ENCODE measurements at places on chromosomes 13 and 19.
A peak's percentile ranks its signal among the peaks of the same experiment; 100 is the strongest.

DNA sequence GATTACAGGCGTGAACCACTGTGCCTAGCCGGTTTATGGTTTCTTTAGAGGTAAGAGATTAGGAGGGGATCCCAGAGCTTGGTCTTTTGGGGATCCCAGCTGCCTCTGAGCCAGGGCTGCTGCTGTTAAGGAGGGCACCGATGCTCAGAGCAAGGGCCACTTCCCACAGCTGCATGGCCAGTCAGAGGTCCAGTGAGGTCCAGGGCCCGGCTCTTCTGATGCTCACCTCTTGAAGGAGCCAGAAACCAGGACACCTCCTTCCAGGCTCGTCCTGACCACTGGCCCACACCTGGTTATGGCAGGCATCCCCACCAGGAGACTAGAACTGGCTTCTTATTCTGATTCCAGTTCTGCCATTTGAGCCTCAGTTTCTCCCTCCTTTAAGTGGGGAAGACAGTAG lies 149.0 kb downstream of the TEX29 start:
- no peak for DNase-seq

- DNase-seq: no peak
Observed at GRCh38 chr19:11031421-11032070, 57.7 kb upstream of the LDLR start.

DNA sequence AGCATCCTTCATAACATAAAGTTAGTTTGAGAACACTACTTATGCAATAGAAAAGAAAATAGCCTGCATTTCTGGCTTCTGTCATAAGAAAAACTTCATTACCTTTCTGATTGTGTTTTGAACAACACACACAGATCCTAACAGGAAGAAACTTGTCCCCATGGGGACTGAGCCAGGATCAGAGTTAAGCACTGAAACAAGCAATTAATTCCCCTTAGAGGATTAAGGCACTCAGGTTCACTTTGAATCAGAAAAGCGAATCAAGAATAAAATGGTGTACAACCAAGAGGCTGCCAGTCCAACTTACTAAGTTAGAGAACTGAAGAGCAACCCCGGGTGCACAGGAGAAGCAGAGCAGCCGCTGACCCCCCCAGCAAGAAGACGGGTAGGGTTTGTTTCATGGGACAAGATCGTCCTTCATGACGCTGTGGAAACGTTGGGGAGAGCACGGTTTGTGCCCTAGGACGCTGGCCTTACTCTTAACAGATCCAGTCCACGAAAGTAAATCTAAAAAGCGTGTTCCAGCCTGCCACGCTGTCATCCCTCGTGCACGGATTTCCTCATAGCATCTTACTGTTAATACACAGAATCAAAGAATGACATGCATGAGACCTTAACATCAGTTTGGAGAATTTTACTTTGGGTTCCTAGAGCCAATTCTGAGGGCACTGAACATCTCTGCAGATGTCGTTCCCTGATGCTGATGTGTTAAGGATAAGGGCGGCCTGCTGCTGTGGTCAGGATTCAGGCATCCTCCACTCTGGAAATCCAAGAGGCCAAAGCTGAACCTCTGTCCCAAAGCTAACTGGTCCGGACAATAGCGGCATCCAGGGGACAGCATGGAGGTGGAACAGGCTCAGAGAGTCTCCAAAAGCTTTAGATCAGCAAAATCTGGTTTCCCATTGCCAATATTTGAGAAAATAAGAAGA lies 46.4 kb downstream of the GGACT start:
- no peak for DNase-seq

- no peak for DNase-seq
Observed at GRCh38 chr19:20482721-20483120, 82.9 kb downstream of the ZNF737 start.

DNA sequence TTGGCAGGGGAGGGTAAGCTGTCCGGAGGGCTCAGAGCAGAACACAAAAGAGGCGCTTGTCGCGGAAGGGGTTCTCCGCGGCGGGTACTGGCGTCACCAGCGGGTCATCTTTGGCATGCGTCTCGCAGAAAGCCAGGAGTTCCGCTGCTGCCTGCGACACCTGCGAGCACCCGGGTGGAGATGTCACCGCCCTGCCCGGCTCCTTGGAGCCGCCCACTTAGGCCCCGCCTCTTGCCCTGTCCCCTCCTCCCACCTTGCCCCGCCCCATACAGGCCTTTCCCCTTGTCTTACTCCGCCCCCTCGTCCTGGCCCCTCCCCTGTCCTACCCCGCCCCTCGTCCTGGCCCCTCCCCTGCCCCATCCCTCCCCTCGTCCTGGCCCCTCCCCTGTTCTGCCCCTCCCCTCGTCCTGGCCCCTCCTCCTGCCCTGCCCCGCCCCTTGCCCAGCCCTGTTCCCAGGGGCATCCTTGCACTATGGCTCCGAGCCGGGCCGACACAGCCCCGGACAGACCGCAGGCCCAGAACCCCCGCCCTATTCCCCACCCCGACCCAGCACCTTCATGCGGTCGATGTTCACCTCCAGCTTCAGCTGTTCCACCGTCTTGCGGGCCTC lies 1.9 kb downstream of the GNG8 start:
- DNase-seq: peak; percentile 47

DNA sequence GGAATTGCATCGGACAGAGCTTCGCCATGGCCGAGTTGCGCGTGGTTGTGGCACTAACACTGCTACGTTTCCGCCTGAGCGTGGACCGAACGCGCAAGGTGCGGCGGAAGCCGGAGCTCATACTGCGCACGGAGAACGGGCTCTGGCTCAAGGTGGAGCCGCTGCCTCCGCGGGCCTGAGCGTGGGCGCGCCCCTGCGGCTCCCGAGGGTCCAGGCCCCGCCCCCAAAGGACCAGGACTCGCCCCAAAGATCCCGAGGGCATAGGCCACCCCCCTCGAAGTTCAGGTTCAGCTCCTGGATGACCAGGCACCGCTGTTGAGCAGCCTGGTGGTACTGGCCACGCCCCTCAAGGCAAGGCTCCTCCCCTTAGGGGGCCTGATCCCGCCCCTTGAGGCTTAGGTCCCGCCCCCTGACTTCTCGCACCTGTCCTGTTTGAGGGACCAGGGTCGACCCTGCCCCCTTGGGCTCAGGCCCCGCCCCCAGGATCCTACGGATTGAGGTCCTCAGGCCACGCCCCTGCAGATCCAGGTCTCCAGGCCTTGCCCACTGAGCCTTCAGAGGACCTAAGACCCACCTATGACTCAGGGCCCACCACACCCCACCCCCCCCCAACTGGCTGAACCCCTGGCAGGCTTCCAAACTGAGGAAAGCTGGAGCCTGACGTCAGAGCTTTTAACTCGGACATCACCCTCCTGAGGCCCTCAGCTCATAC lies 43.1 kb downstream of the CYP4F22 start:
- DNase-seq: no peak

DNA sequence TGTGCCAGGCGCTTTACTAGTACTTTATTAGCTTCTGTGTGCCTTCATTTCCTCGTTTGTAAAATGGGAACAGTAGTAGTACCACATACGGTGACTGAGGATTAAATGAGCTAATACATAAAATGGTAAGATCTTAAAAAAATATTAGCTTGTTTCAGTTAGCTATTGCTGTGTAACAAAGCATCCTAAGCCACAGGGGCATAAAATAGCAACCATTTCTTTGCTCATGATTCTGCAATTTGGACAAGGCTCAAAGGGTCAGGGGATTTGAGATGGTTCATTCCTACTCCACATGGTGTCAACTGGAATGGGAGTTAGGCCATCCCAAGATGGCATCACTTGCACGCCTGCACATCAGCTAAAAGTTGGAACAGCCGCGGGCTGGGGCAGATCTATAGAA lies 13.3 kb downstream of the DYRK1B start:
- no peak for DNase-seq

- DNase-seq: no peak
Observed at GRCh38 chr13:69389899-69390298, 717.7 kb upstream of the ATXN8OS start.

GRCh38 chr19:4456843-4457653 lies 546 bp downstream of the UBXN6 start:
- no peak for DNase-seq

- DNase-seq: peak; percentile 82
Observed at GRCh38 chr13:43792076-43792881, 5.5 kb upstream of the ENOX1 start.

- DNase-seq: no peak
Observed at GRCh38 chr13:58126496-58126895, 495.0 kb downstream of the PCDH17 start.

DNA sequence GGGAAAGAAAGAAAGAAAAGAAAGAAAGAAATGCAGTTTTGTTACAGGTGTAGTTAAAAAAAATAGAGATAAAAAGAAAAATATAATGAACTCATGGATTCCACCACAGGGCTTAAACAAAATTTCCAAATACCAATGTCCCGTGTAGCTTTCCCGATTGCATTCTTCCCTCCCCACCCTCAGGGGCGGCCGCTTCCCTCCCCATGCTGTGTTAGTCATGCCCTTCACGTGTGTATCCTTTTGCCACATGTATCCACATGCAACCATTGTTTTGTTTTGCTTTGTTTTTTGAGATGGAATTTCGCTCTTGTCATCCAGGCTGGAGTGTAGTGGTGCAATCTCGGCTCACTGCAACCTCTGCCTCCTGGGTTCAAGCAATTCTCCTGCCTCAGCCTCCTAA lies 3.6 kb upstream of the KMT5C start:
- DNase-seq: no peak

GRCh38 chr19:54392105-54392504 lies 23.2 kb upstream of the TTYH1 start:
- no peak for DNase-seq

- no peak for DNase-seq
Observed at GRCh38 chr13:99970651-99971575, 654 bp downstream of the ZIC5 start.

DNA sequence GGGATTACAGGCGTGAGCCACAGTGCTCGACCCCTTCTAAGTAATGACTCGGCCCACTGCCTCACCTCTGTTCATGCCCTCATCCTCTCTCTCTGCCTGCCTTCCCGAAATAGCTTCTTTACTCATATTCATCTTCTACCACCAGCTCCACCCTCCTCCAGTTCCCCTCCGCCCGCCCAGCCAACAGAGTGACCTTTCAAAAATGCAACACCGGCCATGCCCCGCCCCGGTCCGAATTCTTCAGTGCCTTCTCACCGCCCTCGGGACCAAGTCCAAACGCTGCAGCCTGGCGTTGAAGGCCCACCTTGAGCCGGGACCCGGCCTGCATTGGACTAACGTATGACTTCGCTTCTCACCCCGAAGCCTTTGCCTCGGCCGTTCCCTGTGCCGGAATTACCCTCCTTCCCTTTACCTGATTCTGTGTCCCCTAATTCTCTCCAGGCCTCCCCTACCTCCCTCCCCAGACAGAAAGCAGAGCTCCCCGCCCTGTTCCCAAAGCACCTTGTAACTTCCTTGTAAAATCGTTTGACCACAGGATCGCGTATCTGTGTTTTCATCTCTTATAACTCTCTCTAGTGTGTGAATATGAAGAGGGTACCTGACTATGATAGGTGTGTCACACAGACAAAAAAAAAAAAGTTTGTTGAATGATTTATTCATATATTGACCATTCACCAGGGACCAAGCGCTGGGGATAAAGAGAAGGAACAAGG lies 8.1 kb upstream of the MUC16 start:
- DNase-seq: no peak

GRCh38 chr19:35118268-35119020 lies 2.8 kb downstream of the FXYD3 start:
- DNase-seq: no peak

DNA sequence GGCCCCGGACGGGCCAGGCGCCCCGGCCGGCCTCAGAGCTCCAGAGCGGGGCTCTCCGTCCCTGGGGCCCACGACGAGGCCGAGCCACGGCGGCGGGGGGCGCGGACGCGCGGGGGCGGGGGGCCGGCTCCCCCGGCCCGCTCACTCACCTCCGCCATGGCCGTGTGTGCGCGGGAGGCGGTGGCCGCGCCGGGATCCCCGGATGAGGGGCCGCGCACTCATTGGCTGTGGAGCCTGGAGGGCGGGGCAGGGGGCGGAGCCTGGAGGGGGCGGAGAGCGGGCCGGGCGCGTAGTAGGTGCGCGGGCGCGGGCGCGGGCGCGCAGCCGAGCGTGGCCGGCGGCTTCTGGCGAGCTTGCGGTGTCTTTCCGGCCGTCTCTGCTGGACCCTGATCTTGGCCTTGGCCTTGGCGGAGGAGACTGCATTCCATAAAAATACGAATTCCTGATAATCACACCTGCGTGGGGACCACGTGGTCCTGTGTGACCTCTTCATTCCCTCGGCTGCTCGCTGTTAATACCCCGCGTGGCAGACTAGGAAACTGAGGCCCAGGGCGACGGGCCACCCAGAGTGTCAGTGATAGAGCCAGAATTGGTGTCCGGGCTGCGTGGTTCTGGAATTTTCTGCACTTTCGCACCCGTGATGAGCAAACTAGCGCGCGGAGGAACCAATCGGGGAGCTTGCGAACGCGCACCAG lies at the start of gene MIER2:
Gene MIER2, minus strand, starts transcription at position 172 of the 695 bp plus-strand sequence. Its CDS starts 14 bp downstream, at position 158.
- peak; percentile 28 for DNase-seq

- DNase-seq: no peak
Observed at GRCh38 chr13:45385907-45386553, 32.1 kb downstream of the SLC25A30 start.

GRCh38 chr13:39107561-39107960 lies 69.3 kb downstream of the NHLRC3 start:
- DNase-seq: no peak

GRCh38 chr13:57698851-57699250 lies 67.3 kb downstream of the PCDH17 start:
- no peak for DNase-seq

DNA sequence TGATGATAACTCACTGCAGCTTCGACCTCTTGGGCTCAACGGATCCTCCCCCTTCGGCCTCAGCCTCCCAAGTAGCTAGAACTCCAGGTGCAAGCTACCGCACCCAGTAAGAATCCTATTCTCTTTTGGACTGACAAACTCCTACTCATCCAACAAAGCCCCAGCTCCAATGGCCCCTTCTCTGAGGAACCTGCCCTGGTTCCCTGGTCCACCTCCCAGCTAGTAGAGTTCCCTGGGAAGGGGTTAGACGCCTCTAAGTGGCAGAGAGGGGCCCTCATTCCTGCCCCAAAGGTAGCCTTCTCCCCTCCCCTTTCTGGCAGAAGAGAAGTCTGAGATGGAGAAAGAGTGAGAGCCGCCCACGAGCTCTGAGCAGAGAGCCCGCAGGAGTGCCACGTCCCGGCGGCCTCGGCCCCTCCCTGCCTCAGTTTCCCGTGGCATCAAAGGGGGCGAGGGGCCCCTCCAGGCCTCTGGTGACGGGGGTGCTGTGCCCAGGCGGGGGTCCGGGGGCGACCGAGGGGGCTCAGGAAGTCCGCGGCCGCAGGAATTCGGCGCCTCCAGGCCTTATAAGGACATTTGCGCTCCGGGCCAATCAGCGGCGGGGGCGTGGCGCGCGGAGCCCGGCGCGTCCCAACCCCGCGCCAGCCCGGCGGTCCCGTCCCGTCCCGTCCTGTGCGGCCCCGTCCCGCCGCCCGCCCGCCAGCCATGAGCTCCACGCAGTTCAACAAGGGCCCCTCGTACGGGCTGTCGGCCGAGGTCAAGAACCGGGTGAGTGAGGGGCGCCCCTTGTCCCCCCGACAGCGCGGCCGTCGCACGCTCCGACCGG lies at the start of gene CNN2:
Gene CNN2, plus strand, starts transcription at position 649 of the 823 bp plus-strand sequence. Its CDS starts 54 bp downstream, at position 703.
- DNase-seq: no peak

GRCh38 chr19:35483089-35483488 lies 7.2 kb downstream of the KRTDAP start:
- DNase-seq: no peak
